ENCODE measurements at places on chromosomes 2 and 18.

DNA sequence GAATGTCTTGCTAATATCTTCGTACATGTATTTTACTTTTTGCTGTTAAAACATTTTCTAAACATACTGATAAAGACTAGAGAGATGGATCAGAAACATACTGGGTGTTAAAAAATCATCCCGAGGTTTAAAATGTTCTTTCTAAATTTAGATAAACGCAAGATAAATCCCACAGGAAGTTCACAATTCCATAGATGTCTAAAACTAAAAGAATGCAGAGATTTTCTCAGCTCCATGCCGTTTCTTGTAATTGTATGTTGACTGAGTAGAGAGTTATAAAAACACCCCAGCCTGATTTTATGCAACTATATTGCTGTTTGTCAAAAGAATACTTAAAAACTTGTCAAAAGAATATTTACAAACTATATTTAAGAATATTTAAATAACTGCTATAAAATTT, 455.7 kb downstream of the ARHGAP15 start:
- DNase-seq = no peak

DNA sequence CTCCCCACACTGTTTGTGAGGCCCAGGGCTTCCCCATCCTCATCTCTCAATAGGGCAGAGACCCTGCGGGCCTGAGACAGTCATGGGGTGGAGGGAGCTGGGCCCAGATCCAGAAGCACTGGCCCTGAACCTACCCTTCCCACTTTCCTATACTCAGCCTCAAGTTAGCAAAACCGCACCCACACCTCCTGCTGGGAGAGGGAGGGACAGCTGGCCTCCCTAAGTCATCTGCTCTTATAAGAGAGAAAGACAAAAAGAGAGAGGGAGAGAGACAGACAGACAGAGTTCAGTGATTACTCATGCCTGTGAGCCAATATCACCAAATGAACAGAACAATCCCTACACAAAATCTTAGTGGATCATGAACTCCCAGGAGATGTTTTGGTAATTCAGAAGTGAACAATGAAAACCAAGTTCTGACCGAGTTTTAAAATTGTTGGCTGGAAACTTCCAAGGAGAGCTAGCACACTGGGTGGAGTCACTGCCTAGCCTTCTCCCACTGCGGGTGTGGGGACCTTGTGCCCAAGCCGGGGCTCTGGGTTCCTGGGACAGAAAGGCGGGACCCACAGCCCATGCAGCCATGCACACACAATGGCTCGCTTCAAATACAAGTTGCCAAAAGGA, 130.5 kb downstream of the PXDN start:
- DNase-seq = peak; percentile 27

GRCh38 chr2:239264838-239265651, 135.8 kb downstream of the HDAC4 start:
- peak; percentile 77 for DNase-seq

DNA sequence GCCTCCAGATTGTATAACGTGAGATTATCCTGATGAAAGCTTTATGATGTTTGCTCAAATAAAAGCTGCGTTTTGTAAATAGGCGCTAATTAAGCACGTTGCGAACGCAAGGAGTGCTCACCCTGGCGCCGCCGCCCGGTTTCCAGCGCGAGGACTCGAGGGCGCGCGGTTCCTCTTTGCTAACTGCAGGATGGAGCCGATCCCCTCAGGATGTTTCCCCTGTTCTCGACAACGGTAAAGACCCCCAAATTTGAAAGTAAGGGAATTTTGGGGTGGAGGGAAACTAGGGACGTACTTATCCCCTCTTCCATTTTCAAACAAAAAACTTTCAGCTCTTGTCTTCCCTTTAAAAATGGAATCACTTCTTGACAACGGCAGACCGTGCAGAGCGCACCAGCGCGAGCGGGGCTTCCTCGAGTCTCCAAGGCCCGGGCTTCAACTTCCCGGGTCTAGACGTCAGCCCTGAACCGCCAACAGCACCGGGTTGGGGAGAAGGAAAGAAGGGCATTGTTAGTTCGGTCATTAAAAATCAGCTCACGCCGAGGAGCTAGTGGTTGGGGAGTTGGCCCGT, 1.1 kb upstream of the GBX2 start:
- DNase-seq = no peak

- DNase-seq = no peak
Observed at GRCh38 chr2:128103407-128103806, 12.4 kb downstream of the UGGT1 start.

GRCh38 chr2:134153294-134153880, 100.5 kb upstream of the MGAT5 start:
- DNase-seq = no peak

DNA sequence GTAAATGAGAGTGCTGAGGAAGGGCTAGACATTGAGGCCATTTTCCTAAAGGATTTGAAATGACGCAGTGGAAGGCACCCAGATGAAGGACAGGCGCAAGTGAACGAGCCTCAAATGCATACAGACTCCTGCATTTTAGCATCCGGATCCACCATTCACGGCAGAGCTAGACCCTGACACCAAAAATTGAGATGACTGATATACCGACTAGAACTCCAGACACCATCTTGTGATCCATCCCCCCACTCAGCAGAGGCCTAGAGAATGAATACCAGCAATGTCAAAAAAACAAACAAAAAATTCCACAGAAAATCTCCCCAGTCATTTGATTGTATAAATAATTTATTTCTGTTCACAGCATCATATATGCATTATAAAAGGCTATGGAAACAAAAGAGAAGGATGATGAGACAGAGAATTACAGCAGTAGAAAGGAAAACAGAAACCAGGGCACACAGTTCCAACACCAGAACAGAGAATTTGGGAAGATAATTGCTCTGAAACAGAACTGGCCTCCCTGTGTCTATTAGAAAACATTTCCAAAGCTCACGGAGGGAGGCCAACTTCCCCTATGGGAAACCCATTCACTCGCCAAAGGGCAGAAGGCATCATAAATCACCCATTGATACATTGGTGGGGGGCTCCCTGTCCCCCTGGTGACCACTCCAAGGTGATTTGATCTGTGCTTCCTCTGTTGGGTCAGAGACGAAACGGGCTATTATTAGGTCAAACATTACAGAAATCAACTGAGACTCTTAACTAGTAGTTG, 4.0 kb downstream of the ARL4C start:
- DNase-seq = no peak

DNA sequence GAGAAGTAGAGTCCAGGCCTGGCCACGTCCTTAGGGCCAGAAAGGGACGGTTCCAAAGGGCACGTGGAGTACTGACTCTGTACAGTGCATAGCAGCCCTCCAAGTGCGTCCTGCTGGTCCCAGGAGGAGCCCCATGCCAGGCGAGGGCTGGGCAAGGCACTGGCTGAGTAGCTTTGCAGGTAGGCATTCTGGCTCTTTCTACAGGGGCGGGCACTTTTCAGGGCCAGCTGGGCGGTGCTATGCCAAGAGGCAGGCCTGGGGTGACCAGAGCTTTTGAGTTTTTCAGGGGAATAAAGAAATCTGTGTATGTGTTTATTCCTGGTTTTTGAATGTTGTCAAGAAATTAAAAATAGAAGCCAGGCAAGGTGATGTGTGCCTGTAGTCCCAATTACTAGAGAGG, 15.4 kb upstream of the GLI2 start:
- DNase-seq = no peak

DNA sequence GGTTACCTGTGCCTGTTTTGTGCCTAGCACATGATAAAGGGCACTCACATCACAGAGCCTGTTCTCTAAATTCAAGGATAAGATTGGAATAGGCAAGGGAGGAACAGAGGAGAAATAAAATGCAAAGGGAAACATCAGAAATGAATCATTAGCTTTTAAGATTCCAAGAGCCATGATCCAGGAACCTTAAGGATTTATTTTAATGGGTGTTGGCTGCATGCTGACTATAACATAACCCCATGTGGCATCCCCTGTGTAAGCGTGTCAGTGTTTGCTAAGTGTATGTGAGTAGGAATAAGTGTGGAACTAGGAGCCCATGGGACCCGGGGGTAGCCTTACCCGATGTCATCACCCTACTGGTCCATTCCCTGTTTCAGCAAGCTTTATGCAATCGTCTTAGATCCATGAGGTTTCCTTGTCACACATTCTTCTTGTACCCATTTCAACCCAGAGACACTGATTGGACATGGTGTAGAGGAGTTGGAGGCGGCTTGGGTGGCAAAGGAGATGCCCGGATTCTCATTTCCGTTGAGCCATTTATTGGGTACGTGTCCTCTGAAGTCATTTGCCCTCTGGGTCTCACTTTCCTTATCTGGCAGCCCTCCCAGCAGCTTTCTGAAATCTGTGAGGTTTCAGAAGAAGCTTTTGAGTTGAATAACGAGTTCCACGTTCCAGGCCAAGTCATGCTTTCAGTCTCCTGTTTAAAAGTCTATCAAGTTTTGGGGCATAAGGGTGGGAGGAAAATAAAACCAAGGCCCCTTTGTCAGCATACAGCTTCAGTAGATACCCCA, 117.0 kb downstream of the MGAT5 start:
- DNase-seq = no peak

GRCh38 chr2:202604699-202605098, 30.1 kb upstream of the FAM117B start:
- no peak for DNase-seq

DNA sequence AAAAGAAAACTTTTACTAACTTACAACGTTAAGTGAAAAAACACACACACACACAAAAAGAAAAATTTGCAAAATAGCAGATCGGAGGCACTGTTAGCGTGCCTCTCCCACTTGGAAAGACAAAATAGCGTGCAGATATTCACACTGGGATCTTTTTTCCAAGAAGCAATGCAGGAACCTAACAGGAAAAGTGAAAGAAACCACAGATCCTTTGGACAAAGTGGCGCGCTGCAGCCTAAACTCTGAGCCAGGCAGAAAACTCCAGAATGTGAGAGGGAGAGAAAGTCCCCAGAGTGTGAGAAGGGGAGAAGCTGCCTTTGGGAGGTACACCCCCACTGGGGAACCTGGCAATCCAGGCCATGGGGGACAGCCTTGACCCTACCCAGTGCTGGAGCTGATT, 70.7 kb upstream of the SERPINE2 start:
- DNase-seq = no peak

DNA sequence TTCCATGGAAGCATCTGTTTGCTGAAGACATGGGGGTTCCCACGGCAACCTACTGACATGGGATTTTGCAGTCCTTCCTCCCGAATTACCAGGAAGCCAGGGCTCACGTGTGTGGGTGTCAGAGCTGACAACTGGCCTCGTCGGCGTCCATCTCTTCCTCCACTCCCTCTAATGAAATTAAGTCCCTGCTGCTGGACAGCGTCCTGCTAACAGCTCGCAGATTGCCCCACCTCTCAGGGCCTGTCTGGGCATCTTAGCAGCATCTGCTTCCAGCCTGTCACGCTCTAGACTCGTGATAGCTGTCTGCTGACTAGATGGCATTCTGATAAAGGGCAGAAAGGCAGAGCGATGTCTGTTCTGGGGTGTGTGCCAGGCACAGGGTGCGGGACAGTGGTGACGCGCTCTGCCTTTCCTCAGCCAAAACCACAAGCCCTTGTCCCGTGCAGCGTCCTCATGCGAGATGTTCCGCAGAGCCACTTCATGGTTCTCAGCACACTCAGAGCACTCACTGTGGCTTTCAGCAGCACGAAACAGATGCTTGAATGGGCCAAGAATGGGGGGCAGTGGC, 161.1 kb downstream of the ARL4C start:
- no peak for DNase-seq

DNA sequence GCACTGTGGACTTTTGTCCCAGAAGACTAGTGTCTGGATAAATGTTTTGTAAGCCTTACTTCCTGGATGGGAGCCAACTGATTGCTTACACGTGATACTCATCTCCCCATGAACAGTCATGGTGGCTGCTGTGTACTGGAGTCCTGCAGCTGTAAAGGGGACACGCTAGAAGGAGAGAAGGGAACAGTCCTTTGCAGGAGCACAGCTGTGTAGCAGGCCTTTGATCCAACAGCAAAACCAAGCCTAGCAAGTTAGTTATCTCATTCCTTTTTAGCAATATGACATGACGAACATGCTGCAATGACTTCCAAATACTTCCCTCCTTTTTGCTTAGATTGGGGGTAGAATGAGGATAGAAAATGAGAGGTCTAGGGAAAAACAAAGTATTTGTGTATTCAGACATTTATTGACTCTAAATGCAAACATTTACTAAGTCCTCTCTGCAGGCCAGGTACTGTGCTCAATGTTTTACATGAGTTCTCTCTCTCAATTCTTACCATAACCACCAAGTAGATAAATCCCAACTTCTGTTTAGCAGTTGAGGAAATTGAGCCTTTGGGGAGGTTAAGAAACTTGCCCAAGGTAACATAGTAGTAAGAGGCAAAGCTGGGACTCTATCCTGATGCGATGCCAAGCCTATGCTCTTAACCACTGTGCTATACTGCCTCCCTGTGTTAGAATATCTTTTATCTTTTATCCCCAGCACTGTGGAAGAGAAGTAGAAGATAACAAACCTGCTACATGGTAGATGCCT, 55.4 kb upstream of the CD28 start:
- peak; percentile 63 for DNase-seq

DNA sequence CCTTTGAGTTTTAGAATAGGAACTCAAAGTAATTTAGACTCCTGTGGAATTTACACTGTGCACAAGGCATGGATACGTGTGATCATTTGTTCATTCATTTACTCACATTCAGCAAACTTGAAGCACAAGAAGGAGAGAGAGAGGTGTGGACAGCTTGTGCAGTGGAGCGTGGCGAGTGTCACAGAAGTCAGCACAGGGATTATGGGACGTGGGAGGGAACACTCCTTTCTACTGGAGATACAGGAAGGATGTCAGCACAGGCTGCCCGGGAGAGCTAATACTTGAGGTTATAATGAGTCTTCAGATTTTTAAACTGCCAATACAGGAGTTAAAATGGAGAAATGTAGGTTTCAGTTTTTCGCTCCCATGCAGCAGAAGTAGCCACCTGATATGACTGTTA, 7.0 kb downstream of the FAM228A start:
- peak; percentile 31 for DNase-seq

- no peak for DNase-seq
Observed at GRCh38 chr2:58035352-58035751, 11.3 kb upstream of the VRK2 start.

DNA sequence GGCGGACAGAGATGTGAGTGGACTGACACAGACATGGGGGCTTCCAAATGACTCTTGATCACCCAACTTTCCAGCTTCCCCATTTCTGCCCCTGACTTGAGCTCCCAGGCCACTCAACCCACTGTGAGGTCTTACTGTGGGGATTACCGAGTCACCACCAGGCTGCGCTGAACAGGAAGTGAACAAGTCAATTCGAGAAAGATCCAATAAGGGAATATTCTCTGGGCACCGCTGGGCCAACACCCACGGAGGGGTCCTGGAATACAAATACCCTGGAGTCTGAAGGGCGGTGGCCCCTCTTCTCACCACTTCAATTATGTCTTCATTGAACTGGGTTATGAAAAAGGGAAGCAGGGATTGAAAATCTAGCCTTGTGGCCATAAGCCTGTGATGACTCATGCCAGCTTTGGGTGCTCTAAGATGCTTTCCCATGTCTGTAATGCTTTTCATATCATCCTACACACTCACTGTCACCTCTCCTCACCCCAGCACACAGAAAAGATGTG, 37.7 kb downstream of the BCL11A start:
- peak; percentile 87 for DNase-seq

- no peak for DNase-seq
Observed at GRCh38 chr2:27915191-27915590, 24.7 kb downstream of the BABAM2 start.

All from NB4 (cell line).